NCI-H2029 (cell line): ENCODE measurements at places on chromosomes 3 and 15.

DNA sequence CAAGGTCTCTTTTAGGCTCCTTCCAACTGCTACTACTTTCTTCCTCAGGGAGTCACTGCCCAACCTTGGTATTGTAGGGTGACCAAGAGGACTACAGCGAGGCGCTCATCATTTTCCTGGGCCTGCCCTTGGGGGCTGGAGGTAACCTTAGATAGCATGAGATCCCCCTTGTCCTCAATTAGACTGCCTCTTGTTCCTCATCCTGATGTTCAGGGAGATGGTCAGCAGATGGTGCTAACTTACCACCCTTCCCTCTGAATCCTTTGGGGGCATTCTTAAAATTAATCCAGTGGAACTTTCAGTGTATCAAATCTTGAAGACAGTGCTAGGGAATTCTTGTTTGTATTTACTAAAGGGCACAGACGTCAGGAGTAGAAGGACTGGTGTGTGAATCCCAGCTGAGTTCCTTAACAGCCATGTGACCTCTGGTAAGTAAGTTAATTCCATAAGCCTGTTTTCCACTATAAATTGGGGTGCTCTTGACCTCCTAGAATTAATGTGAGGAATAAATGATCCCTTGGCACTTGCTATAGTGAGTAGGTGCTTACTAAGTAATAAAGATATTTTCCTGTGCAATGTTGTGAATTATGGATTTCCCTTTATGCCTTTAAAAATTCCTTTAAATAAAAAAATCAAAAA lies 4.1 kb upstream of the CLPX start:
- DNase-seq, result no peak

DNA sequence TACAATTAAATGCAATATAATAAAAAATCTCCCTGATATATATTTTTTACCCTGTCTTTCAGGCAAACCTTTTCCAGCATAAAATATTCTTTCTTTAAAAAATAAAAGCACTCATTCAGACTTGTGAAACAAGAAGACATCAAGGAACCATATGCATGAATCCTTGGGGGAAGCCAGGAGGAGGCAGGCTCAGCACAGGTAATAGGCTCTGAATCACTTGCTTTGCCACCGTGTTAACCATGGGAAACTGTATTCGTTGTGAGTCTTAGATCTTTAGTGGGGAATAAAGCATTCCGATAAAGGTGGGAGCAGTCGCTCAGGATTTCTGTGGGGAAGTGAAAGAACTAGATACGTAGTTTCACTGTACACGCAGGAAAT lies 42.4 kb downstream of the FBN1 start:
- DNase-seq, result no peak

- peak; percentile 52 for DNase-seq
Observed at GRCh38 chr3:66606868-66607267, 106.0 kb upstream of the LRIG1 start.

GRCh38 chr3:14289590-14290461 lies 111.2 kb downstream of the LSM3 start:
- DNase-seq, result no peak

- peak; percentile 8 for DNase-seq
Observed at GRCh38 chr15:68578980-68579935, at the start of gene CORO2B. CORO2B (plus strand) TSS chr15:68578993; CDS start chr15:68579263, 270 bp downstream.

DNA sequence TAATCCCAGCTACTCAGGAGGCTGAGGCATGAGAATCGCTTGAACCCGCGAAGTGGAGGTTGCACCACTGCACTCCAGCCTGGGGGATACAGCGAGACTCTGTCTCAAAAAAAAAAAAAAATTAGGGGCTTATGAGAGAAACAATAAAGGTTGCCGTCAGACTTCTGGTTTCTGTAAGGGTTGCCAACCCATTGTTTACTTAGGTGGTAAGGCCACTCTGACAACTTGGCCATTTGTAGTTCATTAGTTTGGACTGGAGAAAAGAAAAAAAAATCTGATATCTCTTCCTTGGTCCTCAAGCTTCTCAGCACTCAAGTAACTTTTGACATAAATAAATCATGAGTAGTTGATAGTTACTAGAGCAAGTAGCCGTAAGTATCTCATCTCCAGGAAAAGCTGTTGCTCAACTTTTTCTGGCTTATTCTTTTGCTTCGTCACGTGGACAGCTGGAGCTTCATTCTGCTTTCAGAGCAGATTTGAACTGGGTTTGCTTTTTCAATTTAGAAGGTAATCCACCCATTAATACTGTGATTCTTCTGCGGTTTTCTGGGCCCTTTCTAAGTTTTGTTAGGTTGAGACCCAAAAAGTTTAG lies 9.4 kb downstream of the SNX1 start:
- no peak for DNase-seq
